ENCODE measurements at places on chromosomes 4 and X. TPM values are rescaled to one million over a fixed set of nuclear protein-coding genes. Genes with fewer than 3 reads are reported as not detected.

The MAGEA9B gene
- total RNA-seq: not detected

DNA sequence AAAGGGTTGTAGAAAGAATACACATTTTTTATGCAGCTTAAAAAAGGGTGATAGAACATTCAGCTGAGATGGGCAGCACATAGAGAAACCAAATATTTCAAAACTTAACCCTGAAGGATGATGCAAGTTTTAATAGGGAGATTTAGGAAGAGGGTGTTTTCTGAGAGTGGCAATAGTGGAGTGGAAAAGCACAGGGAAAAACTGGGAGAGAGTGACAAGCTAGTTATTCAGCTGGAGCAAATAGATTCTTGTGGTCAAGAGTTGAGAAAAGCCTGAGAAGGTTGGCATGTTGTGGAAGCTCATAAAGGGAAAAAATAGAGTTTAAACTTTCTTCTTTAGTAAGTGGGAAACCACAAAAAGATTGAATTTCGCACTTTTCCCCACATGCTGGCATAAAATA is 359.6 kb upstream of the PITX2 start:
- no peak for DNase-seq

- no peak for DNase-seq
Observed at GRCh38 chr4:139869810-139870209, 204.2 kb downstream of the MGST2 start.

DNA sequence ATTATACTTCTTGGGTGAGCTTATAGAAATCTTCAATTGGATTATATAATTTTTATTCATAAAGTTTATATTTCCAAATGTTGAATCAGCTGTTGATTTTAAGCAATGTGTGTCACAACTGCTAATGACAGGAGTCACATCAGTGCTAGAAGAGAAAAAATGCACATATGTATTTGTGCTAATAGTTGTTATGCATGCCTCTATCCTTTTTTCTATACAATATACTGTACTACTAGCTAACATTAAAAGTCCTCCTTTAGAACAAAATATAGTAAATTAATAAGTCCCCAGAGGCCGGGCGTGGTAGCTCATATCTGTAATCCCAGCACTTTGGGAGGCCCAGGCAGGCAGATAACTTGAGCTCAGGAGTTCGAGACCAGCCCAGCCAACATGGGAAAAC is 23.7 kb upstream of the HNRNPD start:
- no peak for DNase-seq

DNA sequence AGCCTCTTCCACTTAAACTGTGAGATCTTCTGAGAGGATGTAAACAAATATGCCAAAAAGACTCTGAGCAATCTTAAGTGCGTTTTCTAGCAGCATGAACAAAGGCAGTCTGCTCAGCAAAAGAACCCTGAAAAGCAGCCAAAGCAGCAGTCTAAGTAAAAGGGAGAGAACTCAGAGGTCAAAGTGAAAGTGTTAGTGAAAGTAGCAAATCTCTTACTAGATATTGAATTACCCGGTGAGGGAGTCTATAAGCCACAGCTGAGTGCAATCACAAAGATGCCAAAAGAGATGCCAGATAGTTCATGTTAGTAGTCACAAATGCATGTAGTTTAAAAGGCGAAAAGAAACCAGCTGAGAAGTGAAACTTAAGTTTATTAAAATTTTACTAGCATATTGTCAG is 7.9 kb upstream of the GNRHR start:
- no peak for DNase-seq

DNA sequence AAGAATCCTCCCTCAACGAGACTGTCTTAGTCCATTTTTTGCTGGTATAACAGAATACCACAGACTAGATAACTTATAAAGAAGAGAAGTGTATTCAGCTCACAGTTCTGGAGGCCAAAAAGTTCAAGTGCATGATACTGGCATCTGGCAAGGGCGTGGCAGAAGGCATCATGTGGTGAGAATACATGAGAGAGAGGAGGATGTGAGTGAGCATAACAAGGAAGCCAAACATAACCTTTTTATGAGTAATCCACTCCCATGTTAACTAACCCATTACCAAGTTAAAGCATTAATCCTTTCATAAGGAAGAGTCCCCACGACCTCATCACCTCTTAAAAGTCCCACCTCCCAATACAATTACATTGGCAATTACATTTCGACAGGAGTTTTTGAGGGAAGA is 504.6 kb downstream of the IQCM start:
- DNase-seq: peak; percentile 52

GRCh38 chr4:101020956-101021355 is 326.4 kb downstream of the PPP3CA start:
- peak; percentile 84 for DNase-seq

The GPAT3 gene
- total RNA-seq: 4.5 TPM

- peak; percentile 29 for DNase-seq
Observed at GRCh38 chr4:88953400-88953799, 103.6 kb downstream of the FAM13A start.

DNA sequence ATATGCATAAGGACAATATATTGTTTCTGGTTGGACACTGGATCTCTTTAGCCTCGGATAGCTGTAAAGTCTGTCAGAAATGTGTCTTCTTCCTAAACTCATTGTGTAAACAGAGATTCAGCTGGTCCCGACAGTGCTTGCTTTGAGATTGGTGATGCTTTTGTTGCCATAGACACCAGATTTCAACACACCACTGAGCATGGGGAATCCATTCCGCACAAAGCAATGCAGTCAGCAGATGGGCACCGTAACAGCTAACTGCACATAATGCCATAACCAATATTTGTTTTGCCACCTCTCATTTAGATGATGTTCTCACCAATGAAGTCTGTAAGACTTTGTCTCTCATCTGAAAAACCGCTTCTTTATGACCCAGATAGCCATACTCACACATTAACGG is 33.3 kb upstream of the FAM47C start:
- DNase-seq: no peak

GRCh38 chrX:79266702-79267101 is 100.4 kb downstream of the ITM2A start:
- DNase-seq: no peak

DNA sequence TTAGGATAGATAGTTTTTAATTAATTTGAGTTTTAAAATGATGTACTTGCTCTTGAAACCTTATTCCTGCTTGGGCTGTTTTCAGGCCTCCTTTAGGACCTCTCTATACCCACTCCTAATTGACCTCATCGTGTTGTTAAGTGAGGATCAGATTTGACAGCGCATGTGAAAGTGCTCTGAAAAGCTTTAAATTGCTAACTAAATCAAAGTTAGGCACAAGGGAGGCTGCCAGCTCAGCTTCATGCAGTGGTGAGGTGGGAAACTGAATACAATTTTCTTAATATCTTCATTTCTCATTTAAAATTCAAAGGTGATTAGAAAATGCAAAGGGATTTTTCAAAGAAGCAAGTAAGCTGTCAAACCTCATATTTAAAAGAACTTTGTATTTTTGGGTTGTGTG is 20.0 kb downstream of the FHDC1 start:
- no peak for DNase-seq

The BGN gene
- total RNA-seq: not detected

DNA sequence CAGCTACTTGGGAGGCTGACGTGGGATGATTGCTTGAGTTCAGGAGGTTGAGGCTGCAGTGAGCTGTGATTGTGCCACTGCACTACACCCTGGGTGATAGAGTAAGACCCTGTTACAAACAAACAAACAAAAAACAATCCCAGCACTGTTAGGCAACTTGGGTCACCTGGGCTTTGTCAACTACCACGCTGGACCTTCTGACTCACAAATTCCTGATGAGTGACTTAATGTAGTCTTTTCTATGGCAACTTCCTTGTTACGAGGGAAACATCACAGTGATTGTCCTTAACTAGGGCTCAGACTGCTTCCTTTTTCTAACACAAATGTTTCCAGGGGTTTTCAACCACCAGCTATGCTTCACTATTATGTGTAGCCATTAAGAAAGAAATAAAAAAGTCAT is 128.8 kb upstream of the GPC4 start:
- peak; percentile 89 for DNase-seq

The DOCK11 gene
- total RNA-seq: 0.38 TPM

GRCh38 chr4:106409901-106410889 is 41.6 kb upstream of the GIMD1 start:
- peak; percentile 18 for DNase-seq

The STPG2 gene
- total RNA-seq: not detected

DNA sequence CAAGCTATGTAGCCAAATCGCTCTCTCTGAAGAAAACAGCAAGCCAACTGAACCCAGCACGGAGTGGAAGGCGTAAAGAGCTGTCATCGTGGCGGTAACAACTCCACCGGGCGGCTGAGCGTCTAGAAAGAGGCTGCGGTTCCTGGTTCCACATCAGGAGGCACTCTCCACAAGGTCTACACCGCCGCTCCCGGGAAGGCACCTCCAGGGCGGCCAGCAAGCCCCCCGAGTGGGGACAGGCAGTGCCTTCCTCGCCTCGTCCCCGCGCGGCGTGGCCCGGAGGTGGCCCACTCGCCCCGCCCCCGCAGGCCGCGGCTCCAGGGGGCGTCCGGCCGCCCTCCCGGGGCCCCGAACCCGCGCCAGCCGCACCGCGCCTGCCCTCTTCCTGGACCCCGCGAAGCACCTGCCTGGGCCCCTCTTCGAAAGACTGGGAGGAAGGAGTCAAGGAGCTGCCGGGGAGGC is 755 bp downstream of the KLHL8 start:
- DNase-seq: peak; percentile 18

DNA sequence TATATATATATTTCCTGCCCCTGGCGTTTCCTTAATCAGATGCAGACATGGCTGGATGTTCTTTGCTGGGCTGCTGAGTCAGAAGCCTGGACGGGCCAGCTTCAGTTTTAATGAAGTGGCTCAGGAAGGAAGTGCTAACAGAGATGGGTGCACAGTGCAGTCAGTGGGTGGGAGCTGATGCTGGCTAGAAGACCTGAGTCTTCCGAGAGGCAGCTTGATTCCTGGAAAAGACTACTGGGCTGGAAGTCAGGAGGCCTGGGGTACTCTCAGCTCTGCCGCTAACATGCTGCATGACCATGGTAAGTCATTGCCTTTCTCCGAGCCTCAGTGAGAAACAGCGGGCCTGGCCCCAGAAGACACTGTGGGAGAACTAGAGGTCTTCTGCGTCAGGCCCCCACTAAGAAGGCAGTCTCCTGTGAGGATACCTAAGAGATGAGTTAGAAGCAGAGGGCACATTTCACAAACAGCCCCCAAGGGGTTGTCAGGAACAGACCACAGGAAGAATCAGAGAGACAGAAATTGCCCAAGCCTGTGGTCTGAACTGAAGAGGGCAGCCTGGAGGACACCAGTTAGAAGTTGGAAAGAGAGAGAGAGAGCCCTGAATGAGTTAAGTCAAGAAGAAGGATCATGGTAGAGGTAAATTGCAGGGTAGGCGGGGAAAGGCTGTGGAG is 8.3 kb upstream of the CD40LG start:
- peak; percentile 1 for DNase-seq

- peak; percentile 62 for DNase-seq
Observed at GRCh38 chrX:36431819-36432218, 512.3 kb downstream of the CFAP47 start.

DNA sequence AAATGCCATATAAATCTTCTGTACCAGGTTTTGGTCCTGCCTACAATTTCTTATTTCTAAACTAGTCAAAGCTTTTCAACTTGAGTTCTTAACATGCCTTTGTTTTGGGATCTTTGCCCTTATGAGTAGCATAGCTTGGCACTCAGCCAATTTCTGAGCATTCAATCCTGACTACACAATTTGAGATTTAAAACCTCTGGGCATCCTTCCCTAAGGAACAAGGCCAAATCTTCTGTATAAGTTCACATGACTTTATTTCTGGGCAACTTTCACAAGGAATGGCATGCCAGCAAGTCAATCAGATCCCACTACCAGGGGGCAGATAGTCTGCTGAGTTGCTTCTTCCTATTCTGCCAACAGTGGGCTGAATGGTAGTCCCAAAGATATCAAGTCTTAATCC is 254.2 kb downstream of the ADAMTS3 start:
- peak; percentile 63 for DNase-seq

DNA sequence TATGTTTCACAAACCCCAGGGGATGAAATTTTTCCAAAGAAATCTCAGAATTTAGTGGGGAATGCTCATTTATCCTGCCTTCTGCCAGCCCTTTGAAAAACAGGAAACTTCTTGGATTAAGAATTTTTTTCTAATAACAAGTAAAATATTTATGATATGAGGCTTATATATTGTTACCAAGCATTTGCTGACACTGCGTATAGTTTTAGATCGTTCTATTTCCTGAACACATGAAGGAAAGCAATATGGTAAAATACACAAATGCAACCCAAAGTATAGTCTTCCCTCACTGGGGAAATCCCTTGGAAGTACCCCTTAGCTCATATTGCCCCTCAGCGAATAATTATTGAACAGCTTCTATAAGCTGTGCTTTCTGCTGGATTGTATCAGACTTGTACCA is 54.4 kb upstream of the MND1 start:
- DNase-seq: no peak

The NAT8L gene
- total RNA-seq: not detected

The PRAF2 gene
- 1.7 TPM for total RNA-seq

The RAI2 gene
- total RNA-seq: not detected

DNA sequence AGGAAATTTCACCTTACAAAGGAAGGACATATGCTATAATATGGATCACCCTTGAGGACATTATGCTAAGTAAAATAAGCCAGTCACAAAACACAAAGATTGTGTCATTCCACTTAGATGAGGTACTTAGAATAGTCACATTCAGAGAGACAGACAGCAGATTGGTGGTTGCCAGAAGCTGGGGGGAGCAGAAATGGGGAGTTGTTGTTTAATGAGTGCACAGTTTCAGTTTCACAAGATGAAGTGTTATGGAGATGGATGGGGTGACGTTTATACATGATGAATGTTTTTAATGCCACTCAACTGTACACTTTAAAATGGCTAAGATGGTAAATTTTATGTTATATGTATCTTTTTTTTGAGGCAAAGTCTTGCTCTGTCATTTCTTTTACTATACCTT is 14.8 kb upstream of the SPON2 start:
- DNase-seq: no peak

- DNase-seq: peak; percentile 45
Observed at GRCh38 chr4:172892300-172892699, 276.3 kb upstream of the GALNT7 start.

DNA sequence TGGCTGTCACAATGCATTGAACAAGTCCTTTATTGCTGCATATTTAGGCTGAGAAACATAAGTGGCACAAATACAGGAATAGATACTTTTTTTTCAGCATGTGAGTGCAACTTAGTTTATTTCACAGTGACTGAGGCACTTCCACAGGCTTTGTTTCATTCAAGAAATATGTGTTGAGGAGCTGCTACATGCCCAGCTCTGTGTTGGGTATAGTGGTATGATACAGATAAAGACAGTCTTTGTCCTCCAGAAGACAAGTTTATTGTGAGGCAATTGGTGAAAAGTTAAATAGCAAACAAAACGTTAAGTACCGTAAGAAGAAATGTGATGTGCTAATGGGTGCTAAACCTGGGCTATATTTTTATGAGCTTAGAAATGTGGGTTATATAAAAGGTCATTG is 186.4 kb downstream of the SPRY1 start:
- DNase-seq: peak; percentile 62

The IL13RA1 gene
- 25.0 TPM for total RNA-seq

The RRH gene
- total RNA-seq: 0.38 TPM

- no peak for DNase-seq
Observed at GRCh38 chr4:166162327-166162726, 289.3 kb downstream of the TLL1 start.

Data from bronchial epithelial cell (primary cell).